ENCODE measurements at places on chromosomes 2 and 18. TPM values are rescaled to one million over a fixed set of nuclear protein-coding genes. Genes with fewer than 3 reads are reported as not detected.

Gene MATN3
- 1.5 TPM for total RNA-seq

Gene ANTXR1
- total RNA-seq = 91.3 TPM

Gene SERPINB8
- total RNA-seq = 2.0 TPM

Gene RAPH1
- total RNA-seq = 40.2 TPM

Gene FAM228A
- total RNA-seq = 1.7 TPM

Gene ALS2
- total RNA-seq = 39.4 TPM

Gene FSHR
- total RNA-seq = not detected

Gene ZAP70
- 4.3 TPM for total RNA-seq

Gene AP1S3
- 21.9 TPM for total RNA-seq

Gene GNLY
- total RNA-seq = not detected

Gene SUCLG1
- total RNA-seq = 140 TPM

Gene WDR54
- 20.8 TPM for total RNA-seq

Gene PTPRN
- total RNA-seq = 0.88 TPM

Gene CHRND
- 5.5 TPM for total RNA-seq

Gene FAP
- total RNA-seq = 17.2 TPM

Gene IL1R1
- 18.5 TPM for total RNA-seq

Gene ACADL
- 16.1 TPM for total RNA-seq

Gene MROH2A
- 0.53 TPM for total RNA-seq

Gene FAM110C
- 12.0 TPM for total RNA-seq

Gene SCN7A
- total RNA-seq = 17.2 TPM

Gene DSC1
- 0.47 TPM for total RNA-seq

Gene AGXT
- total RNA-seq = not detected

Gene PTPN18
- 23.2 TPM for total RNA-seq

Gene NDC80
- 7.4 TPM for total RNA-seq

Gene GPR35
- total RNA-seq = 2.5 TPM

Gene NCL
- 150 TPM for total RNA-seq

Gene MAPK4
- total RNA-seq = 5.1 TPM

Gene NFATC1
- total RNA-seq = 13.8 TPM

Gene ACYP2
- 29.3 TPM for total RNA-seq

Gene PJVK
- 5.1 TPM for total RNA-seq

Gene AKAIN1
- not detected for total RNA-seq

Gene MYO5B
- total RNA-seq = 27.9 TPM
